Kidney (tissue), 22 donors: ENCODE measurements at places on chromosomes 11 and 22. TPM values are rescaled to one million over a fixed set of nuclear protein-coding genes. Genes with fewer than 3 reads are reported as not detected.

GRCh38 chr11:117693344-117693743 lies 103.7 kb downstream of the DSCAML1 start:
- DNase-seq = no peak

DNA sequence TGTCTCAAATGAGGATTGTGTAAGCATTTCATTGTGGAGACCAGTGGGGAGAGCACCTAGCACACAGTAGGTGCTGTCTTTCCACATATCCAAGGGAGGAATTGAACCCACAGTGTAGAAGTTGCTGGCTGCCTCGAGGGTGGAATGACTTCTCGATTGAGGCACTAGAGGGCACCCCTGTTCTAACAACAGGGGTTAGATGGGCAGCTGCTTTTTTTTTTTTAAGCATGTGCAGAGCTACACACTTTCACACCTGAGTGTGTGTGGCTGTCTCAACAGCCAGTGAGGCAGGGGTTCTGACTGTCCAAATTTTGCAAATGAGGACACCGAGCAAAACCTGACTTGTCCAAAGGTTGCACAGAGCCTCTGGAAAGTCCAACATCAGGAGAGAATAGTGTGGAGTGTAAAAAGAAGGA lies 118.2 kb upstream of the CRYBB3 start:
- DNase-seq = no peak

GRCh38 chr11:123696183-123696582 lies 41.8 kb upstream of the SCN3B start:
- DNase-seq = no peak

GRCh38 chr11:30533445-30533947 lies 52.7 kb downstream of the MPPED2 start:
- no peak for DNase-seq

- DNase-seq = no peak
Measured at GRCh38 chr22:46992121-46992731, 229.8 kb downstream of the TBC1D22A start.

GRCh38 chr11:70539360-70540095 lies 141.2 kb downstream of the CTTN start:
- DNase-seq = no peak

GRCh38 chr11:35245056-35245455 lies 106.1 kb downstream of the CD44 start:
- no peak for DNase-seq

- no peak for DNase-seq
Measured at GRCh38 chr22:47928631-47929030, 1166.2 kb downstream of the TBC1D22A start.

DNA sequence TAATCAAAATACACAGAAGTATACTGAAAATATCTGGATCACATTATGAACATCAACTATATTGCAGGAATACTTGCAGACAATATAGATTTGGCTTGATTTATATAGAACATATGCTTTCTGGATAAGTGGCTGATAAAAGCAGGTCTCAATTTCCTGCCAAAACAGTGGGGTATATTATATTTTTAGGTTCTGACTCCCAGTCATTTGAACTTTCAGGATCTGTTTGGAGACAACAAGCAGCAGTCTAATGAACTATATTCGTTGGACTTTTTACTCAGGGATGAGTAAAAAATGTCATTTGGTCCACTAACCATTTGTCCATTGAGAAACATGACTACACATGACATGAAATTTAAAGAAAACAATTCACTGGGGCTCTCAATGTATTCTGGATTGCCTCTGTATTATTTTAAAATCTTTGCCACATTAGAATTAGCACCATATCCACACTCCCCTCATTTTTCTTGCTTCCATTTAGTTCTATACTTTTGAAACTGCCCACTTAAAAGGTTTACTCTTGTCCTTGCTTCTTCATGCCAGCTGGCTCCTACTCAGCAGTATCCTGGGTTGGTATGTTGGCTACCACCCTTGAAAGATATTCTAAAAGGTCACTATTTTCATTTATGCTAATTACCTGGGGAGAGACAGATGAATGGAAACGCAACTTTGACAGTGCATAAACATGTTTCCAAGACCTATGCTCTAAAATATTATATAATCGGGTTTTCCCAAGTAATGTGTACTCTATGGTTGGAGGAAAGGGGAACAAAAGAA lies 153.0 kb downstream of the APOL5 start:
- DNase-seq = no peak

DNA sequence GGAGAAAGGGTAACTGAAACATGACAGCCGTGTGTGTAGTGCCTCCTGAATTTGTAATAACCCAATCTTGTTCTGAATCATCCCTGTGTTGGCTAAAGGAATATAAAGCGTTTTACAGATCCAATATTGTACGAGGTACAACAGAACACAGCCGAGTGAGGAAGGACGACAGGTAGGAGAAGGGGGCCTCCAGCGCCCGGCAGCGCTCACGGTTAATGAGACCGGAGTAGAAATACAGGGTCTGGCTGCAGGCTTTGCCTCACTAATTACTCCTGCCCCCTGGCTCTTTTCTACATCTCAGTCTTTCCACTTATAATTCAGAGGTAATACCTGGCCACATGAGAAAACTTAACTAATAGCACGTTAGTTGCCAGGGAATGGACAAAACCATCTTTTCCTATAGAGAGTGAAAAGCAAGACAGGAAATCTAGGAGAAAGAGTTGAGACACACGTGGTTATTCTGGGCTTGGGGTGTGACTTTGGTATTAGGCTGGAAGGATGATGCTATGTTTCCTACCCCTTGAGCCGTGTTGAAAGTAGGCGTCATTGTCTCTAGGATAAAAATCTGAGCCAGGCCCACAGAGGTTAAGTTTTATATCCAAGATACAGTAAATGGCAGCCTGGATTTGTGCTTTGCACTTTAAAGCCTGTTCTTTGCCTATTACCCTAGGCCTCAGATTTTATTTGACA lies 54.1 kb downstream of the GRIK4 start:
- DNase-seq = peak; percentile 36

TESMIN gene
- 8.7 TPM for total RNA-seq

DNA sequence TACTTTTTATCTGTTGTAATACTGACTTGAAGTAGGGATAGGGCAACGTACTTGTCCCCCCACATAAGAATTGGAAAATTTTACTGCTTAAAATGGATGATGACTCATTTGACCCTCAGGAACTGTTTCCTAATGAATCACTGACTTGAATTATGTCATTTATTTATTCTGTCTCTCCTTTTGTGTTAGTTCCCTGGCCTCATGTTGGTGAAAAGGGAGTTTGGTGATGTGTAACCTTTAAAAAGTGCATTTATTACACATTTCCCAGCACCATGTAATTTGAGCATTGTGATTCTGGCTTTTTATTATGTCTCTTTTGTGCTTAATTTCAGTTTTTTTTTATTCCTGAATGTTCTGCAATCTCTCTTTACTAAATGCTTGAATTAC lies 20.3 kb upstream of the PGM2L1 start:
- DNase-seq = no peak
